ENCODE measurements at places on chromosomes 13 and 19.

- no peak for DNase-seq
These were observed 53.5 kb upstream of the SOX21 start for GRCh38 chr13:94765814-94766213.

DNA sequence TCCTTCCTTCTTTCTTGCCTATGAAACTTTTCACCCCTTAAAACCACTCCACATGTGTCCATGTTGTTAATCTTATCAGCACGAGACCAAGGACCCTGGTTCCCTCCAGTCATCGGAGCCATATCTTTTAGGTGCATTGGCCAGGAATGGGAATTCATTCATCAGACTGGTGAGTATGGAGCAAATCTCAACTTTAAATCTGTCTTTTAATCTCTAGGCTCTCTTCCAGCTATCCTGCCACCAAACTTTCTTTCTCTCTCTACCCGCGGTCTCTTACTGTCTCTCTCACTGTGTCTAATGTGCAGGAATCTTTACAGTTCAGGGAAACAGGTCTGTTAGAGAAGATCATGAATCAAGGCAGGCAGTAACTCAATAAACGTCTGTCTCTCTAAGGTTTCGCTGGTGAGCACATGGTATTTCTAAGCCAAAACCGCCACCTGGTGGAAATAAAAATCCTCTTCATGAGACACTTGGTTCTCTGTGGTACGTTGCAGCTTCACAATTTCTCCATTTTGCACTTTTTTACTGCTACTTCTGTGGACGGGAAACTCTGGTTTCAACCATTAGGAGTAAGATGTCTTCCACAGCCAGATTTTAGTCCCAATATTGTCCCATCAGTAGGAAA, 16.1 kb downstream of the LGALS16 start:
- peak; percentile 67 for DNase-seq

DNA sequence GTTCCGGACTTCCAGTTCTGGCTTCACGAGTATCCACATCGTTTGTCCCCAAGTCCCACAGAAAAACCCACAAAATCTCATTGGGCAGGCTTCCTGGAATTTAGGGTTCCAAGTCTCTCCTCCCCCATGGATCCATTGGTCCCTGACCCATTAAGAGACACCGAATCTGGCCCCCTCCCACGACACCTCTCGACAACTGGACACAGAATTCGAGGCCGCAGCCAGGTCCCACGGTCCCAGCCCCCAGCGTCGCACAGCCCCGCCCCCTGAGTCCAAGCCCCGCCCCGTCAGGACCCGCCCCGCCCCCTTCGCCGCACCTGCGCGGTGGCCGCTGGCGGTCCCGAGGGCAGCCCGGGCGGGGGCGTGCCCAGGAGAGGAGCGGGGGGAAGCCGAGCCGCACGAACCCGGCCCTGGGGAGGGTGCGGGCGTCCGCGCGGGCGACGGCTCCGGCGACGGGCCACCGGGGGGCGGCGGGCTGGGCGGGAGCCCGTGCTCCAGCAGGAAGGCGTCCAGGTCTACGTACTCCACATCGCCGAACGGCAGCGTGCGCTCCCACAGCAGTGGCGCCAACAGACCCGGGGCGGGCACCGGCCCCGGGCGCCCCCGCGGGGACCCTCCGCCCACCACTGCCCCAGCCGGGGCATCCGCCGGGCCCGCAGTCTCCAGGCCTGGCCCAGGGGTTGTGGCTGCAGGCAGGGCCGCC, 1.8 kb downstream of the DBP start:
- peak; percentile 88 for DNase-seq

DNA sequence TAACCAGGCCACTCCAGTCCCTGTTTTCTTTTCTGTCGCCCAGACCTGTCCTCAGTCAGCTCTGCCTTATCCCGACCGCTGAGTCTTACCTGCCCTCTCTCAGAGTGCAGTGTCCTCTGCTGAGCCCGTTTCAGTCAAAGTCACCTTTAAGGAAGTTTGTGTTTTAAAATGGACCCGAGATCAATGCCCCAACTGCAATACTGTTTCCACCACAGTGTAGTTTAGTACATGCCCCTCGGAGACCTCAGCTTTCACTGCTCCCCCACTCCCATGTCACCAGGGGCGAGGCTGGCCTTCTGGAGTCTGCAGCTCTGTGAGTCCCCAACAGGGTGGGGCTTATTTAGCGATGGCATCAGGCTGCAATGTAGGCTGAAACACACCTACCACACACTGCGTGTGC, 248.4 kb upstream of the TSHZ3 start:
- no peak for DNase-seq

- DNase-seq: peak; percentile 79
These were observed 21.4 kb downstream of the MAP4K1 start for GRCh38 chr19:38596057-38596981.

GRCh38 chr13:48625413-48626076, 28.2 kb upstream of the CYSLTR2 start:
- no peak for DNase-seq

GRCh38 chr19:16915135-16915534, 26.3 kb downstream of the F2RL3 start:
- DNase-seq: no peak

DNA sequence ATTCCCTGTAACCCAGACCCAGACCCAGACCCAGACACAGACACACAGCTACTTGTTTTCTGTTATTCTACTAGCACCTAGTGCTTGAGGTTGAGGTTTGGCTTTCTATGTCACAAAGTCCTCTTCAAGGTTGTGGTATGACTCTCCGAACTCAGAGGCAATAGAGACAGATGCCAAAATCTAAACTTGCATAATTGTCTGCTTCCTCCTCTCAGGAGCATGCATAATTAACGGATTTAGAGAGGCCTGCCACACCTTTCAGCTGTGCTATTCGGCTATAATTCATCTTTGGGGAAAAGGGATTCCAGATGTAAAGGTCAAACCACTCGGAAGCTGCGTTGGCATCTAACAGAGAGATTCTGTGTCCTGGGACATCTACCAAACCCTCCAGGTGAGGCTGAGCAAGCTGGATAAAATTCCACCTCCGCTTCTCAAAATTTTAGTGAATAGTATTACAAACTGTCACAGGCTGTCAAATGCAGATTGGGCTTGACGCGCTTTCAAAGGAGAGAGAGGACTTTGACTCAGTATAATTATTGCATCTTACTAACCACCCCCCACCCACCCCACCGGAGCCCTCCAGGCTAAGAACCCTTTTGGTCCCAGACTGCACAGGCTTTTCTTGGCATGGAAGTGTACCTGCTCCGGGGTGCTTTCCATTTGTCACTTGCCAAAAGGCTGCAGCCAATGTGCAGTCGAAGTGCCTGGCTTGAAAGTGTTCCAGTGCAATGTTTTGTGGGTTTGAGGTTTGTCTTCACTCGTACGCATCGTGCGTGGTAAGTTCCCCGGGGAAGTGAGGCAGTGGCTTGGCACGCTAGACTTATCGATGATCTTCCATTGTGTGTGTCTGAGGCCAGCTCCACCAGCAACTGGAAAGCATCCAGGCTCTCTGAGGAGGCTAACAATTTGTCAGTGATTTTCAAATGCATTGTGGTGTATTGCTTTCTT, 194.1 kb downstream of the TDRD3 start:
- DNase-seq: no peak

DNA sequence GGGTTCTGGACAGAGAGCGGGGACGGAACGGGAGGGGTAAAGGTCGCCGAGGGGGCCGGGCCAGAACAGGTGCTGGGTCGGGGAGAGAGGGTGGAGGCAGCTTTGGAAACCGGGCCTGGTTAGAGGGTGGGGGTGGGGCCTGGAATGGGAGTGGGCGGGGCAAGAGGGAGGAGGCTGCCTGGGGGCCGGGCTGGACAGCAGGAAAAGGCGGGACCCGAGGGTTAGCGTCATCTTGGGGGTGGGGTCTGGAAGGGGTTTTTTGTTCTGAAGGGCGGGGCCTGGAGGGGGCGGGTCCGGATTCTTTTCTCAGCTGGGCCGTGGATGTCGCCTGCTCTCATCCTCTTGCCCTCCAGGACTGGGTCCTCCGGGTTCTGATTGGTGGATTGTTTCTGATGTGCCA, 4.3 kb upstream of the ZNF813 start:
- DNase-seq: peak; percentile 21

DNA sequence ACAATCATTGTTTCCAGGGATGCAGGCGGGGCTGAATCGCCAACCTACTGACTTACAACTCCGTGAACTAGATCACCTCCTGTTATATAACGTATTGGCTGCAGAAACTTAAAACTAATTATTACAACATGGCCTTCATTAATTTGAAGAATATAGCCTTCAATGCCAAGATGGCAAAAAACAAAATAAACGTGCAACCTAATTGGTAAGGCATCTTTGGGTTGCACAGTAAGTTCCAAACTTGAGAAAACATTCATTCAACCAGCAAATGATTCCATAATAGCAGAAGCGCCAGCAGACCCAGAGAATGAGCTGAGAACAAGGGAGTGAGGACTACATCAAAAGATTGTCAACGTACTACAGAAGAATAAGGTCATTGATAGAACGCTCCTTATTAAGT, 39.8 kb downstream of the DACH1 start:
- DNase-seq: no peak

DNA sequence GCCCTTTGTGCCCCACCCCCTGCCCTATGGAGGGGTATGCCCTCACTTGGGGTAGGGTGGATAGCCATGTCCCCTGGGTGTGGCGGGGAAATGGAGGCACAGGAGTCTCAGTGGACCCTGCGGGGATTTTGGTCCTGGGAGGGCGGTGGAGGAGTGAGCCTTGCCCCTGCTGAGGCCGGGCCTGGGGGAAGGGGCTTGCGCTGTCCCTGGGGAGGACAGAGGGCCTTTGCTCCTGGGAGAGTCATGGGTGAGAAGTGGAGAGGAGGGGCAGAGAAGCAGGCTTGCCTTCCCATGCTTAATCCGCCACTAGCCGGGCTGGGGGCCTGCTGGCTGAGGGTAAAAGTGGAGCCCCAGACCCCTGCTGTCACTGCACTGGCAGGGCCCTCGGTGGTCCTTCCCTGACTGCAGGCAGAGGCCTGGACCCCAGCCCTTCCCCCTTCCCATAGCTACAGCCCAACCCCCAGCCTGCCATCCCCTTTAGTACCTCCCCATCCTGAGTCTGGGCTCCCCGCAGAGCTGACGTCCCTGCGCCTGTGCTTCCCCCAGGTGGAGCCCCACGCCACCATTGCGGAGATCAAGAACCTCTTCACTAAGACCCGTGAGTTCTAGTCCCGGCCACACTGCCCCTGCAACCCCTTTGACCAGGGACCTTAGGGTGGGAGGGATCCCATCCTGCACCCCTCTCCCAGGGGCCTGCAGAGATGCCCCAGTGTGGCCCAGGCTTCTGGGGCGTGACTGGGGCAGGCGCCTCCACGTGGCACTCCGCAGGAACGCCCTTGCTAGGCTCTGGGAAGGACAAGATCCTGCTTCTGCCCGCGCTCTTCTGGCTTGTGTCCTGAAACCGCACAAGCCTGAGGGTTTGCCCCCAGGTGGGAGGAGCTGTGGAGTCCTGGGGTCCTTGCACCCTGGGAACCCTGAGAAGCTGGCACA, 8.9 kb downstream of the NDUFB7 start:
- DNase-seq: peak; percentile 19

DNA sequence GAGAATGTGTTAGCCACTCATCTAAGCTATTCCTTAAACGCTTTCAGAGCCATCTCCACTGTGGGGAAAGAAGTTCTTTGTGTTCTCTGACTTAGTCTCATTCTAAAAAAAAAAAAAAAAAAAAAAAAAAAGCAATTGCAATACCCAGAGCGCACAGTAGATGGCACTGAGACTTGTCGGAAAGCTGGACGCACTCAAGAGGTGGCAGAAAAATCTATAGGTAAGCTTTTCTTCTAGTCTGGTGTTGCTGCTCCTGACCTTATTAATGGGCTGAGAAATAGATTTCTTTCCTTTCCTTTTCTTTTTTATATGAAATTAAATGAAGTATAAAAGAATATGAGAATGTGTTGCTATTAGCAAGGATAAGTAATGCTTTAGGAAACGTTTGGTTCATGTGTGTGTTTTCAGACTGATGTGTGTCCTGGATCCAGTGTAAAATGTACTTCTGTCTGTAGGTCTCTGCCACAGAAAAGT, 4.7 kb upstream of the GJB2 start:
- DNase-seq: peak; percentile 61

- no peak for DNase-seq
These were observed 14.1 kb upstream of the FRY start for GRCh38 chr13:32017474-32017873.

DNA sequence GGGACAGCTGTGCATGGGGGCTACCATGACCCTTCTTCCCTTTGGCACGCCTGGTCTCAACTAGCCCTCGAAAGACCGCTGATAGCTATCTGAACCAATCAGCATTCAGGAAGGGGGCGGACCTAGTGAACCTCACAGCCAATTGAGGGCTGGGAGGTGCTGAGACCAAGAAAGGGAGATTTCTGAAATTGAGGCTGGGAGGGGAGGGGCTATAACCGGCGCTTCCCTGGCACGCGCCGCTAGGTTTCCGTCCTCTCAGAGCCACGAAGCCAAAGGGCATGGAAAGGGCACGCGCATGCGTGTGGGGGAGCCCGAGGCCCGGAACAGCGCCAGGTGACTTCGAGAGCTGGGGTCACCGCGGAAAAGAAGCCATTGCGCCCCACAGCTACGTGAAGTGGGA, 4.2 kb upstream of the PAFAH1B3 start:
- DNase-seq: no peak

DNA sequence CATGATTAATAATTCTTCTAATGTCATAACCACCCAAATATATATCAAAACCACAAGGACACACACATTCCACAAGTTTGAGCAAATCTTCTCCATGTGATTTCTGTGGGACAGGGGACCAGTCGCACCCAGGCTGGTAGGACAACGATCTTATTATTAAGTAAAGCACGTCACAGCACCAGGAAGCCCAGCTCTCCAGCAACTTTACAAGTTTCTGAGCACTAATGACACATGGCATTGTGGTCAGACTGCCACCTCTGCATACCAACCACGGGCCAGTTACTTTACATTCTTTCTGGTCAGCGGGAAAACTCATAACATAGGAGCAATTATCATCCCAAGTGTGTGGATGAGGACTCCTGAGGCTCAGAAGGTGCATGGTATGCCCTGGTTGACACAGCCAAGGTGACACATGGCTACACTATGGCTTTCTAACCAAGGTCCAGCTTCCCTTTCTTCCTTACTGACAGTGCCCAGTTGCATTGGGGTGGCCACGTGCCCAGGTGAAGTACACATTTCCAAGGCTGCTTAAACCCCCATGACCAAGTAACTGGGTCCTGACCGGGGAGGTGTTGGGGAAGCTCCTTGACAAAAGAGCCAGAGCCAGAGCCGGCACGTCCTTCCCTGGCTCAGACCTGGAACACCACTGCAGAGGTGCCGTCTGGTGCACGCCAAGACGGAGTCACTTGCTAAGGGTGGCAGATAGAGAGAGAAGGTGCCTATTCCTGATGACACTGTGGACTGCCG, 27.4 kb downstream of the LATS2 start:
- no peak for DNase-seq

- DNase-seq: peak; percentile 65
These were observed 52.3 kb downstream of the CRTC1 start for GRCh38 chr19:18735752-18736151.

All from D341Med (cell line).